ENCODE measurements at places on chromosomes 16 and 17.
A peak's percentile ranks its signal among the peaks of the same experiment; 100 is the strongest.

DNA sequence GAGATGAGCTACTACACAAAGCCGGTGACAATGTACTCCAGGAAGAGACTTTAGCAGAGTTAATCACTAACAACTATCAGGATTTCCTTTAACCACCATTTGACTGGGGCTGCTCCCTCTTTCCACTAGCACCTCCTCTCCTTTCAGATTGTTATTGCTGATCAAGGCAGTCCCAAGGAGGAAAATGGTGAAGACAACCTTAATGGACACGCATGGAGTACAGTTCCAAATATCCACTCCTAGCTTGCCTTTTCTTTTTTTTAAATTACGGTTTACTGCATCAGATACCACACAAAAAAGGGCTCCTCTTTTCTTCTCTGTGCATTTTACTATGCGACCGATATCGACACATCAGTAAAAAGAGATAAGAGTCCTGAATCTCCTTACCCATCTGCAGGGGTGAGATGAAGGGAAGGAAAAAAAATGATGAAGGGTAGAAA, 30.9 kb downstream of the FAM222B start:
- DNase-seq = no peak

- no peak for DNase-seq
Measured at GRCh38 chr16:4019371-4019791, 96.9 kb downstream of the ADCY9 start.

GRCh38 chr16:72847187-72848027, 200.5 kb downstream of the ZFHX3 start:
- no peak for DNase-seq

- DNase-seq = no peak
Measured at GRCh38 chr17:39096508-39097149, 54.8 kb downstream of the PLXDC1 start.

DNA sequence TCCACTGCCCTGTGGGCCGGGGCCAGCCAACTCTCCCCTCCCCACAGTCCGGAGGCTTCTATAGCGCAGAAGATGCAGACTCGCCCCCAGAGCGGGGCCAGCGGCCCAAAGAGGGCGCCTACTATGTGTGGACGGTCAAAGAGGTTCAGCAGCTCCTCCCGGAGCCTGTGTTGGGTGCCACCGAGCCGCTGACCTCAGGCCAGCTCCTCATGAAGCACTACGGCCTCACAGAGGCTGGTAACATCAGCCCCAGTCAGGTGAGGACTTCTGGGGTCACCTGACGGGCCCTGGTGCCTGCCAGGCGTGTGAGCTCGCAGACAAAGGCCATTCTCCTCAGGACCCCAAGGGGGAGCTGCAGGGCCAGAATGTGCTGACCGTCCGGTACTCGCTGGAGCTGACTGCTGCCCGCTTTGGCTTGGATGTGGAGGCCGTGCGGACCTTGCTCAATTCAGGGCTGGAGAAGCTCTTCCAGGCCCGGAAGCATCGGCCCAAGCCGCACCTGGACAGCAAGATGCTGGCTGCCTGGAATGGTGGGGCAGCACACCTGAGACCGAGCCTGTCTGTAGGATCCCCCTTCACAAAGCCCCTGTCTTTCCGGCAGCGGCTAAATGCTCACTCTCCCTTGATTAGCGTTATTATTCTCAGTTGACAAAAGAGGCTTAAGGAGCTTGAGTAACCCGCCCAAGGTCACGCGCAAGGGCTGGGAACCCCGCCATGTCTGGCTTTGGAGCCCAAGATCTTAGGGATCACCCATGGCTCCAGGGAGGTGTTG, 3.9 kb downstream of the SPATA20 start:
- no peak for DNase-seq

DNA sequence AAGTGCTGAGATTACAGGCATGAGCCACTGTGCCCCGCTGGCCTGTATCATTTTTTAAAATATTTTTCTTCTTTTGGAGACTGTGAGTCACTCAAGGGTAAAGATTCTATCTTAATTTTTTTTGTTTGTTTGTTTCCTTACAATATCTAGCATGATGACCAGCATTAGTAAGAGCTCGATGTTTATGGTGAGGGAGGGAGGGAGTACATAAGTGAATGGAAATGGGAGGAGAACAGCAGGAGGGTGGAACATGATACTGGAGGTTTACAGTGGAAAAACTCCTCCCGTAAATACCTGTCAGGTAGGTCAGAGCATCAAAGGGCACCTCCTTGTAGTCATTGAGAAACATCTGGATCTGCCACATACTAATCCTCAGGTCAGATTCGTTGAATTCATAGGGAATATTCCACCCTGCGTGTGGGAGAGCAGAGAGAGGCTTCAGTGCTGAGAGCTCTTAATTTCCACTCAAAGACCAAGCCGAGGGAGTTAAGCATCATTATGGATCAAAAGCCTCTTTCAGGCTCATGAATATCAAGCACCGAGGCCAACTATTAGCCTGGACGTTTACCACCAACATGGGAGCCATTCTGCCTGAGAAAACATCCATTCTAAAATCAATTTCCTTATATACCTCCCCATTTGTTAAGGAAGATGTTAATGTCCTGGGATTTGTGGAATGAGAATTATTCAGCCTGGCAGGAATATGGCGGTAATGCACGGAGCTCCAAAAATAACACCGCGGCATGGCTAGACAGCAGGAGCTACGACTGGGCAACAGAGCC, 51.8 kb downstream of the LYRM1 start:
- DNase-seq = no peak

DNA sequence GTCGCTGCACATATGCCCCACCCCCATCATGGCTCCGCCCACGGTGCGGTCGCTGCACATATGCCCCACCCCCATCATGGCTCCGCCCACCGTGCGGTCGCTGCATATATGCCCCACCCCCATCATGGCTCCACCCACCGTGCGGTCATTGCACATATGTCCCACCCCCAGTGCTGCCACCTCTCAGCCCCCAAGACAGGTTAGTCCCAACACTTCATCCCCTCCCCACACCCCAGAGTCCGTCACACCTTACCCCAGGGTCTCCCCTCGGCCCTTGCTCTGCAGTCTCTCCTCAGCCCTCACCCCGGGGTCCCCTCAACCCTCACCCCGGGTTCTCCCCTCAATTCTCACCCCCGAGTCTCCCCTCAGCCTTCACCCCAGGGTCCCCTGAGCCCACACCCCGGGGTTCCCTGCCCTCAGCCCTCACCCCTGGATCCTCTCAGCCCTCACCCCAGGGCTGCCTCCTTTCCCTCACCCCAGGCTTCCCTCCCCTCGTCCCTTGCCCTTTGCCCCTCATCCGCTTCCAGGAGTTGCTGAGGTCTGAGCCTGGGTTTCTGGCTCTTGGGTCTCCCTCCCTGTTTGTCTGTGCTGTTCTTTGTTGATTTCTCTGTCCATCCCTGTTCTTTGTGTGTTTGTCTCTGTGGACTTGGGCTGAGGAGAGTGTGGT, 25.6 kb downstream of the TPSG1 start:
- DNase-seq = no peak

GRCh38 chr16:26951950-26952349, 114.8 kb upstream of the C16orf82 start:
- no peak for DNase-seq

GRCh38 chr16:89123001-89123830, 29.6 kb downstream of the ACSF3 start:
- DNase-seq = no peak

GRCh38 chr17:52606098-52606497, 447.6 kb upstream of the CA10 start:
- no peak for DNase-seq

- no peak for DNase-seq
Measured at GRCh38 chr17:73586275-73586832, 57.9 kb downstream of the SDK2 start.

GRCh38 chr17:42803074-42803883, 4.6 kb downstream of the CNTD1 start:
- no peak for DNase-seq

GRCh38 chr16:89599451-89599858, 14.0 kb upstream of the DPEP1 start:
- peak; percentile 26 for DNase-seq

- no peak for DNase-seq
Measured at GRCh38 chr17:36495076-36495578, 8.6 kb downstream of the ZNHIT3 start.

- no peak for DNase-seq
Measured at GRCh38 chr17:75019710-75020109, 7.2 kb downstream of the MRPL58 start.

GRCh38 chr16:30144017-30144416, 21.0 kb upstream of the MAPK3 start:
- DNase-seq = no peak

GRCh38 chr17:80035937-80036714, at the start of gene CCDC40:
Gene CCDC40, plus strand, starts transcription at chr17:80036642. Its CDS starts 21 bp downstream, at chr17:80036663.
- DNase-seq = peak; percentile 63

DNA sequence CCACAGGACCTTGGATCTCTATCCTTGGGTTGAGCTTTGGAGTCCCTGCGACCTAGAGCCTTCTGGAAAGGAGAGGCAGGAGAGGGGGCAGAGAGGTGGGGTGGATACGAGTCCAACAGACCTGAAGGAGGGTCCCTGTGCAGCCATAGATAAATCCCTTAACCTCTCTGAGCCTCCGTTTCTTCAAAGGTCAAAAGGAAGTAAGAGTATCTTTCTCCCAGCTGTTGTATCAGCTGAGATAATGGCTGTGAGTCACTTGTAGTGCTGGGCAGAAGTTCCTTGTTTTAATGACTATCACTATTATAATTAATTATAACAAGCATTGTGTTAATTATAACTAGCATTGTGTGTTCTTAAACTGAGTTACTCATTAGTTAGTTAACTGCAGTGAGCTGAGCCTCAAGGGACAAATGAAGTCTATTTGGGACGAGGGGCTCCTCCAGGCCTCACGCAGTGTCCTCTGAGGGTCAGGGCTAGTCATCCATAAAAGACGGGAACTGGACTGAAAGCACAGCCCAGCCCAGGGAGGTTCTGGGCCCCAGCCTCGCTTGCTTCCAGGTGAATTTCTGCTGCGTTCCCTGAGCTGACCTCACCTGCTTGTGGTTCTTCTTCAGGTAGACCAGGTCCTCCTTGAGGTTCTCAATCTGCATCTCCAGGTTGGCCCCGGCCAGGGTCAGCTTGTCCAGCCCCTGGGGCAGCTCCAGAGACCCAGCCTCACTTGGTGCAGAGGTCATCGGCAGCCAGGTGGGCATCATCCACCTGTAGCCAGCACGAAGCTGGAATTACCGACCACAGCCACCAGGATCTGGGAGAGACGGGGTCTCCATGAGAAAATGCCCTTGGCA, 5.7 kb upstream of the KRT17 start:
- DNase-seq = no peak

DNA sequence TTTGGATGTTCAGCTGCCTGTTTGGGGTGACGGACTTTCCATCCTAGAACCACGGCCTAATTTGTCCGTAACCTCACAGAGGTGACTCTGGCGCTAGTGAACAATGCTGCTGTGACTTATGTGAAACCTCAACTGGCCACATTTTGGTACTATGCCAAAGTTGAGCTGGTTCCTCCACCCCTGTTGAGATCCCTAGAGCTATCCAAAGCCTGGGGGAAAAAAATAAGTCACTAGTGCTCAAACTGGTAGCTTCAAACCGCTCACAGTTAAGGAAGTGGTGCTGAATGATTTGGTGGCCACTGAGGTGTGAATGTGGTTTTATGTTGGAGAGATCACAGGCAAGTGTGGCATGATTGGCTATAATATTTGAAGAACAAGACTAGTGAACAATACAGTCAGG, 11.3 kb upstream of the TUBG2 start:
- DNase-seq = no peak

- no peak for DNase-seq
Measured at GRCh38 chr17:57699751-57700219, 45.3 kb downstream of the CCDC182 start.

DNA sequence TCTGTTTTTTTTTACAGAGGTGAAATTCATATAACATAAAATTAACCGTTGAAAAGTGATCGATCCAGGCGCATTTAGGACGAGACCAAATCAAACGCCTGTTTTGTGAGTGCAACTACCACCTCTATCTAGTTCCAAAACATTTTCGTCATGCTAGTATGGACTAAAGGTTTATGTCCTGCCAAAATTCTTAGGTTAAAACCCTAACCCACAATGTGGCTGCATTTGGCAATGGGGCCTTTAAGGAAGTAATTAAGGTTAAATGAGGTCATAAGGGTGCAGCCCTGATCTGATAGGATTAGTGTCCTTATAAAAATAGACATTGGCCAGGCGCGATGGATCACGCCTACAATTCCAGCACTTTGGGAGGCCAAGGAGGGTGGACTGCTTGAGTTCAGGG, 32.8 kb upstream of the RCVRN start:
- no peak for DNase-seq

DNA sequence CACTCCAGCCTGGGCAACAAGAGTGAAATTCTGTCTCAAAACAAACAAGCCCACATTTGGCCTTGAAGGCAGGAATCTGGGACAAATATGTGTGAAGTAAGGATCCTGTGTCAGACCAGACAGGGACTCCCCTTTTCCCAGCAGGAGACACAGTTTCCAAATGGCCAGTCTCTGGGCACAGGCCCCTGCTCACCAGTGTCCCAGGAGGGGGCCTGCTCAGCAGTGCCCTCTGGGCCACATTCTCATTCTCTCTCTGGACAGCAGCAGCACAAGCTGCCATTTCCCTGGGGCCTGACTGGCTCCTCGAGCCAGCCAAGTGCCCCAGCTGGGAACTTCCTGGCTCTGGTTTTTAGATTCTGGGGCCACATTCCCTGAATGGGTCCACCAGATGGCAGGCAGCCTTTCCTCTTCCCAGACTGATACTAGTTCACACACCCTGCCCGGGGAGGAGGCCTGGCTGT, 11.7 kb upstream of the MNT start:
- DNase-seq = no peak

DNA sequence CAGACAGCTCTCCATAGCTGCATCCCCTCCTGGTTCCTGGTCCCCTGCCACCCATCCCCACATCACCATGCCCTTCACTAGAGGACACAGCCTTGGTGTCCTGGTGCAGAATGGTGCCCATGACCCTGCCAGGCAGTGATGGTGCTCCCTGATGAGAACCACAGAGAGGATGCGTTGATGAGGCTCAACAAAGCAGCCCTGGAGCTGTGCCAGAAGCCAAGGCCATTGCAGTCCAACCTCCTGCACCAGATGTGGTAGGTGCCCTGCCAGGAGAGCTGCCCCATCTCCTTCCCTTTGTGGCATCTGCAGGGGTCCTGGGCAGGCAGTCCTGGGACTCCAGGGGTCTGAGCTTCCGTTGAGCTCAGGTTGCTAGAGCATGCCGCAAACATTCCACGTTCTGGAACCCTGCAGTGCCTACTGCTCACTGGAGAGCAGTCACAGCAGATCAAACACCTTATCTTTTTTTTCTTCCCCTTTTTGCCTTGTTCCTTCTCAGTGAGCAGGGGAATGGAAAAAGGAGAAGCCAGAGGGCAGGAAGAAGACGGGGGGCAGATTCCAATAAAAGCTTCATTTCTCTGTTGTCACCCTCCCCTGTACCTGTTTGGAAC, 5.3 kb upstream of the EPN3 start:
- no peak for DNase-seq

DNA sequence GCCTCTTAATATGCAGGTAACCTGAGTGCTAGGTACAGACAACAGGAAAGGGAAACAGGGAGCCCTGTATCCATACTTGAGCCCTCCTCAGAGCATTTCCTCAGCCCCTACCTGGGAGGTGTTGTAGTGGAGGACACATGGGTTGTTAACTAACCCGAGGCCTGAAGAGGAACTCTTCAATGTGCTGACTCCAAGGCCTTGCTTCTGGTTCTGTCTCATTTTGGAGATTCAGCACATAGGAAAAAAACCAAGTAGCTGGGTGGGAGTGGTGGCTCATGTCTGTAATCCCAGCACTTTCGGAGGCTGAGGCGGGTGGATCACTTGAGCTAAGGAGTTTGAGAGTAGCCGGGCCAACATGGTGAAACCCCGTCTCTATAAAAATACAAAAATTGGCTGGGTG, 24.8 kb downstream of the SNX11 start:
- DNase-seq = no peak
